ENCODE measurements at places on chromosomes 7 and 10. TPM values are rescaled to one million over a fixed set of nuclear protein-coding genes. Genes with fewer than 3 reads are reported as not detected.
A peak's percentile ranks its signal among the peaks of the same experiment; 100 is the strongest.

The ATP6V1F gene
- total RNA-seq = 200 TPM

DNA sequence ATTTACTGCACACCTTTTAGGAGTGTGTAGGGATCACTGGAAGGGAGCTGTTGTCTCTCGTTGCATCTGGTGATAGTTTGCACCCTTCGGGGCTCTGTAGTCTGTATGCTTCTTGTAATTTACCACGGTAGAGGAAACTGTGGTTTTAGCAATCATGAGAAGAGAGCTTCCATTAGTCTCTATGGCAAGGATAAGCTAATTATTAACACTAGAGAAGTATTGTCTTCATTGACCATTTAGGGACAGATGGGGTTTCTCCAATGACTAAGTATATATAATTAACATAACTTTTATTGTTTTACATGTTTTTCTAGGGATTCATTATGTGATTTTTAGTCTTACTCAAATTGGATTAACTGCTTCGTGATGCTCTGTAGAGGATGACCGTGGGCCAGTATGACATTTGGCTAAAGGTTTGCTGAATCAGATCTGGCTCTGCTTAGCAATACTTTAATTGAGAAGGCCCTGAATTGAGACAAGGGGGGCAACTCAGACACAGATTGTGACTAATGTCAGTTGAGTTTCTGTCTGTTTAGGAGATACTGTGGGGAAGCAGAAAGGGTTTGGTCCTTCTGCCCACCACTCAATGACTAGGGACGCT, 8.7 kb downstream of the SLC18A2 start:
- no peak for DNase-seq

GRCh38 chr10:45453639-45454255, 79.7 kb downstream of the ALOX5 start:
- DNase-seq = no peak

The RPEL1 gene
- not detected for total RNA-seq

DNA sequence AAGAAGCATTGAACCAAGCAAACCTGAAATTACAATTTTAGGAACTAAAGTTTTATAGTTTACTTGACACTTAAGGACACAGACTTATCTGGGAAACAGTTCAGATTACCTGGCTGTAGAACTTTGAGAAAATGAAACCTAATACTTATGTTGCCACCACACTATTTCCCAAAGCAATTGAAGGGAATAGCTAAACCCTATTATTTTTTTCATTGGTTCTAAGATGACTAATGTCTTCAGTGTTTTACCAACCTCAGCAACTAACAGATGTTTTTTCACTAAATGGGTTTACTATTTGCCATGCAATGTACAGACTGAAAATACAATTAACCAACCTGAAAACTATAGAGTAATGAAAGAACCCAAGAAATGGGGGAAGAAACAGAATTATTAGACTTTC, 689.6 kb downstream of the SORCS1 start:
- DNase-seq = peak; percentile 2

DNA sequence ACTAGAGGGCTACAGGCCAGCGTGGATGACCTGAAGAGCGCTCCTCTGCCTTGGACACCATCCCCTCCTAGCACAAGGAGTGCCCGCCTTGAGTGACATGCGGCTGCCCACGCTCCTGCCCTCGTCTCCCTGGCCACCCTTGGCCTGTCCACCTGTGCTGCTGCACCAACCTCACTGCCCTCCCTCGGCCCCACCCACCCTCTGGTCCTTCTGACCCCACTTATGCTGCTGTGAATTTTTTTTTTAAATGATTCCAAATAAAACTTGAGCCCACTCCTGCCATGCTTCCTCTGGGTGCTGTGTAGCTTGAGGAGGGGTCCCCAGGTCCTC, 4.5 kb downstream of the SNCG start:
- no peak for DNase-seq

- DNase-seq = peak; percentile 98
Observed at GRCh38 chr10:93465806-93466675, 16.1 kb downstream of the MYOF start.

DNA sequence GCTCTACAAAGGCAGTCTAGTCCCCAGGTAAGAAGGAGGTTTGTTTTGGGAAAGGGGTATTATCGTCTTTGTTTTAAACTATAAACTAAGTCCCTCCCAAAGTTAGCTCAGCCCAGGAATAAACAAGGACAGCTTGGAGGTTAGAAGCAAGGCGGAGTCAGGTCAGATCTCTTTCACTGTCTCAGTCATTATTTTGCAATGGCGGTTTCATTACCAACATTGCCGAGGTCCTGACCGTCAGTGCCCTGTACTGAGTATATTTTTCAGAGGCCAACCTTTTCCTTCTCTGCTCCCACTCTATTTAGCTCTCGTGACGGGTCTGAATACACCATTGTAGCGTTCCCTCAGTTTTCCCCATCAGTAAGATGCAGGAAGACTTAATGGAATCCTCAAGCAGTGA, 184.5 kb downstream of the PRKCQ start:
- no peak for DNase-seq

DNA sequence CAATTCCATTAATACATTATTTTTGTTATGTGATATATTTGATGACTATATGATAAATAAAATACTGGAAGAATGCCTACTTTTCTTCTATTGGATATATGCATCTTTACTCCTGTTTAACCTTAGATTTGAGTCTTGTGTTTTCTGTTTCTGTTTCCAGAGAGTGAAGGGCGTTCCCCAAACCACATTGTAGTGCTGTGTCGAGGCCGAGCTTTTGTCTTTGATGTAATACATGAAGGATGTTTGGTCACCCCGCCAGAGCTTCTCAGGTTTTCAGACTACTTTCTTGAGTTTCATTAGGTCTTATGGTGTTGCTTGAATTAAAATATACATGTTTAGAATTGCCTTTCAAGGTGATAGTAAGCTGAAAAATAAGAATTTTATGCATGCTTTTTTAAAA, 23.8 kb downstream of the CROT start:
- DNase-seq = no peak

DNA sequence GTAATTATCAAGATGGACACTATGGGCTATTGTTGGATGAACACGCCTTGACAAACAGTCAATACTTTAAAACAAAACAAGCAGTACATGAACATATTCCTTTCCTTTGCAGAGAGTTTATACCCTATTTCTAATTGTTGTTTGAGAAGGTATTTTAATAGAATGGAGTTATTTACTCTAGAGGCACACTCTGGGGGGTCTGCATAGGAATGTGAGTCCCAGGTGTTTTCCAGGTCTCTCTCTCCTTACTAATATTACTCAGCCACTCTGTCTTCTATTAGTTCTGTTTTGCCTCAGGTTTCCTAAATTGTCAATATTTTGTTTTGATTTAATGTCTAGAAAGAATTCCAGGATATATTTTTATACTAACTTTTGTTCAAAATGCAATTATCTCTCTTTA, 1091.4 kb downstream of the CNTNAP2 start:
- no peak for DNase-seq

- DNase-seq = no peak
Observed at GRCh38 chr7:98040626-98041360, 50.8 kb upstream of the OCM2 start.

GRCh38 chr7:113000316-113001020, 86.2 kb downstream of the GPR85 start:
- no peak for DNase-seq

The CASTOR2 gene
- total RNA-seq = 22.2 TPM

DNA sequence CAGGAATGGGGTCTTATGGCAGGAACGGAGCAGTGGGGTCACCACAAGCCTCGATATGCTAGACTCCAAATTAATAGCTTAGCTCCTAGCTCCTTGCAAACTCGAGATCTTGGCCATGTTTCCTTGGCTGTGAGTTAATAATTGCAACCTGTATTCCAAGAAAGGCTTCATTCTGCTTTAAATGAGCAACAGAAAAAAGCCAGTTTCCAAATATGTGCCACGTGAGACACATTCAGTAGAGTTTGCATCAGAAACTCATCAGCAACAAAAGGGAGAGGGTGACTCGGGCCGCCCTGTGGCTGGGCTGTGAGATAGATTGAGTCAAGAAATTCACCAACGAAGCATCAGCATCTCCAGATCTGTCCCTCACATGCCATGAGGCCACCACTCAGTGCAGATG, 112.0 kb downstream of the NPTX2 start:
- no peak for DNase-seq

The PCGF5 gene
- total RNA-seq = 22.9 TPM

GRCh38 chr7:155860461-155860839, 48.2 kb upstream of the SHH start:
- DNase-seq = no peak

The KIF20B gene
- 41.5 TPM for total RNA-seq

GRCh38 chr7:129862682-129863081, 90.1 kb downstream of the UBE2H start:
- DNase-seq = no peak

The PRXL2A gene
- 0.52 TPM for total RNA-seq

DNA sequence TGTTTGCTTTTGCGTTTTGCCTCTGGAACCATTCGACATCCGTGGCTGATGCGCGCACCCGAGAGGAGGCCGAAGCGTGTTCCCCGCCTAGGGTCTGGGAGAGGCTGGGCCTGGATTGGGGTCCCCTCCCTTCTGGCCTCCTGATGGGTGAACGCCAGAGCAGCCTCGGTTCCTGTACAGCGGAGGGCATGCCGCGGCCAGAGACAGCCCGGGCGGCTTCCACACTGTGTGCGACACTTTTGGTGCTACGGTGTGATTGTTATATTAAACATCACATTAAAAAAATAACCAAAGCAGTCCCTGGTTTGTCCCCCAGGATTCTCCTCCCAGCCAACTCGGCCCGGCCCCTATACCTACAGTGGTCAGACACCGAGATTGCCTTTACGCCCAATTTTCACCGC, 3.7 kb upstream of the HOXA7 start:
- no peak for DNase-seq

DNA sequence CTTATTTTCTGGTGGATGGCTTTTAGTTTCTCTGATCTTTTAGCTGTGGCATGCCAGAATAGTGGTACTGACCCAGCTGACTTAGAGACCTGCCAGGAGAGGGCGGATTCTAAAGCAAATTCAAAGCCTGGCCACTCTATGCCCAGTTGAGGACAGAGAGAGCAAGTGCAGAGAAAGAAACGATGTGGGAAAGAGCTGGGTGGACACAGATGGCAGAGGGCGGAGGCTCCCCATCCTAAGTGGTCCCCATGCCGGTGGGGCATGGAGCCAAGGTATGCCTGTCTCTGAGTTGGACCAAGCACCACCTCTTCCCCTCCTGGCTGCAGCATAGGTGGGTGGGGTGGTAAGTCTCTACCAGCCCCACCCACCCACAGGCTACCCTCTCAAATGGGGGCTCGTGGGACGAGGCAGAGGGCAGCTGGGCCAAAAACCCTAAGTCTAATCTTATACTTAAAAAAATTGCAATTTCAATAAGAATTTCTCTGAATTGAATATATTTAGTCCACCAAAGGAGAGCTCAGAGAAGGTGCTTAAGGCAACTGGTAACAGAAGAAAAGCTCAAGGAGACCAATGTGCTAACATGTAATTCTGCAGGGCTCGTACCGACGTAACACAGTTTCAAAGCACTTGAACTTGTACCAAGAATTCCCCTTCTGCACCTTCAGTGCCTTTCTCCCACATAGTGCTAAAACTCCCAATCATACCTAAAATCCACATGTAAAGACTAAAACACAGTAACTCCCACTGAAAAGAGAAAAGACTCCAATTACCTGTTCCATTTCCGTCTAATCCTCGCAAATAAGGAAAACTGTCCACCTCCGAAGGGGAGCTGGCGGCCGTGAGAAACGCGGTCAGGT, 85.7 kb upstream of the NMT2 start:
- no peak for DNase-seq

The PDZD7 gene
- total RNA-seq = 2.2 TPM

DNA sequence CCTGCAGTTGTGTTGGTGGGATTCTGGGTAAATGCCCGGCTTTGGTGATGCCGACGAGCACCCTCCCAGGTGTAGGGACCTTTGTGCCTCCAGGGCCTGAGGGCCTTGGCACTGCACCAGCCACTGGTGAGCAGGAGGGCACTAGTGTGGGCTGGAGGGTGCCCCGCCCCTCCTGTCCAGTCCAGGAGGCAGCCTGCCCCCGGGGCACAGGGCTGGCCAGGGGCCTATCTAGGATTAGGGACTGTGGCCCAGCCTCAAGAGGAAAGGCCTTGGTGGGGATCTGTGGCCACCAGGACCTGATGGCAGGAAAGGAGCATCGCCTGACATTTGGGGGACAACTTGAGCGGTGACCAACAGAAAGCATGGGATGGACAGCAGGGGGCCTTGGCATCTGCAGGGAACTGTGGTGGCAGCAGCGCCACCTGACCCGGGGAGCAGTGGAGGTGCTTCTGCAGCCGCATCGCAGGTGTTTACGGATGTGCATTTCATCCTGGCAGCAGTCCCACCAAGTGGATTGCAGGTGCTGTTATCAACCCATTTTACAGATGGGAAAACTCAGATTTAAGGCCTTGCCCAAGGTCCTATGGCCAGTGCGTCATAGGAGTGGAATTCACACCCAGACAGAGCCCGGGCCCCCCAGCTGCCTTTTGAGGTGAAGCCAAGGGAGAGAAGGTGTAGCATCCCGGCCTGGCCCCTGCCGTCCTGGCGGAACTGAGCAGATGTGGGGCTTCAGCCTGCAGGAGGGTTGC, 11.1 kb downstream of the ZNF316 start:
- no peak for DNase-seq

GRCh38 chr10:70320751-70321150, 36.9 kb upstream of the NPFFR1 start:
- DNase-seq = no peak

DNA sequence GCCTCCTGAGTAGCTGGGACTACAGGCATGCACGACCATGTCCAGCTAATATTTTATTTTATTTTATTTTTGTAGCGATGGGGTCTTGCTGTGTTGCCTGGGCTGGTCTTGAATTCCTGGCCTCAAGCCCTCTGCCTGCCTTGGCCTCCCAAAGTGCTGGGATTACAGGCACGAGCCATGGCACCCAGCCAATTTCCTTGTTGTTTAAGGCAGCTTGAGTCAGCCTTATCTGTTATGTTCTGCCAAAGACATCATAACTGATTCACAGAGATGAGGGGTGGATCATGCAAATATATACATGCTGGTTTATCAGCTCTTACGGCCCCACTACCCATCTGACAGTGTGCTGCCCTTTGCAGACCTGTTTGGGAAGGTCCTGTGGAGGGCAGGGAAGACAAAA, 826.7 kb downstream of the TYW1 start:
- DNase-seq = no peak

Data from HFFc6 (cell line).